ENCODE measurements at places on chromosomes 5 and 9. TPM values are rescaled to one million over a fixed set of nuclear protein-coding genes. Genes with fewer than 3 reads are reported as not detected.

CDH12 gene
- total RNA-seq = not detected

QRFP gene
- total RNA-seq = not detected

LRRC70 gene
- 0.79 TPM for total RNA-seq

LPAR1 gene
- 450 TPM for total RNA-seq

DNAJC18 gene
- total RNA-seq = 9.8 TPM

TAF11L13 gene
- total RNA-seq = not detected

PCDHB14 gene
- 0.63 TPM for total RNA-seq

FCN2 gene
- total RNA-seq = not detected

FGF10 gene
- 0.79 TPM for total RNA-seq

CSF1R gene
- under 0.01 TPM for total RNA-seq

GFI1B gene
- total RNA-seq = not detected

DDX31 gene
- total RNA-seq = 6.6 TPM

ANXA2R gene
- total RNA-seq = 5.7 TPM

JAKMIP2 gene
- total RNA-seq = 1.3 TPM

SLC1A3 gene
- total RNA-seq = 1.7 TPM

GDA gene
- not detected for total RNA-seq

GCNT4 gene
- total RNA-seq = 0.16 TPM

GABRA1 gene
- not detected for total RNA-seq

ADCY2 gene
- not detected for total RNA-seq

GRIA1 gene
- total RNA-seq = 0.16 TPM

PRSS3 gene
- 47.3 TPM for total RNA-seq

SLC46A2 gene
- total RNA-seq = not detected

TRPM3 gene
- total RNA-seq = 0.32 TPM

ZDHHC11 gene
- total RNA-seq = 3.3 TPM

KIF24 gene
- 0.63 TPM for total RNA-seq

PLAC8L1 gene
- total RNA-seq = not detected

IL5 gene
- not detected for total RNA-seq

SPATA31C1 gene
- total RNA-seq = not detected

ADAMTS6 gene
- total RNA-seq = 37.8 TPM

ABO gene
- not detected for total RNA-seq

LECT2 gene
- total RNA-seq = not detected

PTGER4 gene
- total RNA-seq = 5.2 TPM

CCNO gene
- 0.17 TPM for total RNA-seq
